ENCODE measurements at places on chromosomes 3 and 15. TPM values are rescaled to one million over a fixed set of nuclear protein-coding genes. Genes with fewer than 3 reads are reported as not detected.

The CD80 gene
- not detected for total RNA-seq

The CHDH gene
- total RNA-seq = 8.2 TPM

DNA sequence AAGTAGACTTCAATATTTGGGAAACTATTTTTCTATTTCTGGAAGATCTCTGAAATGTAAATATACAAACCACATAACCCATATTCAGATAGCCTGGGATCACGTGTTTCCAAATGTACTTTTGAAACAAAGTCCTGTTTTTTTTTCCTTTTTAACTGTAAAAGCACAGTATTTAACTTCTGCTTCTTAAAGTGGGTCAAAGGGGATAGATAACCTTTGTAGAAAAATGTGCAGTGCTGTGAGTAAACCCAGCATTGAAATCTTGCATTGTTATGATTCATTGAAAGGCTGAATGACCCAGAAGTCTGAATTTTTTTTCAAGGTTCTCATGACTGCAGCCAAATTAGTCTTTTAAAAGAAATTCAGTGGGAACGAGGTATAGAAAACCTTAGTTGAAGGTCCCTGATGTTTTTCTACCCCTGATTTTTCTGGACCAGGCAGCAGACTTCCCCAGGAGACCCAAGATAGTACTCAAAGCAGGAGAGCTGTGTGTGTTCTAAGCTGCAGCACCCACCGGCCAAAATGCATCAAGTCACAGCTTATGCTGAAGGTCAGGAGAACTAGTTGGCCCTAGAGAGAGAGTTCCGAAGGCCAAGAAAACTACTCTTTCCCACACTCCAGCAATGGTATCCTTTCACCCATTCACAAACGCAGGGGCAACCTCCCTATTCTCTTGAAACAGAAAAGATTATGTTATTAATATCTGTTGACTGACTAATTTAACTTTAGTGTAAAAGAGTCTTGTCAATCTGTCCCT lies 43.6 kb upstream of the APH1B start:
- no peak overlapping the region for H3K4me3 ChIP-seq
- no peaks in the 10 kb centered on the region for H3K4me1 ChIP-seq
- no peak overlapping the region for H3K27ac ChIP-seq
- no peaks in the 10 kb centered on the region for H3K27me3 ChIP-seq
- no peak for DNase-seq

The SLITRK3 gene
- total RNA-seq = 0.48 TPM

GRCh38 chr15:62848632-62849050 lies 193.9 kb upstream of the TPM1 start:
- H3K27ac ChIP-seq = peak overlapping the region; percentile 95
- H3K27me3 ChIP-seq = no peaks in the 10 kb centered on the region
- peaks cover 29% of the 10 kb centered on the region for H3K4me1 ChIP-seq
- DNase-seq = no peak
- no peaks in the 10 kb centered on the region for H3K36me3 ChIP-seq

- no peaks in the 10 kb centered on the region for H3K36me3 ChIP-seq
- no peaks in the 10 kb centered on the region for H3K27me3 ChIP-seq
- 0 out of 2 replicates have a peak overlapping the region, but pooled peaks have one; percentile 33 for H3K4me3 ChIP-seq
- H3K4me1 ChIP-seq = peaks cover 51% of the 10 kb centered on the region
- peak overlapping the region; percentile 83 for H3K27ac ChIP-seq
- peak; percentile 54 for DNase-seq
Observed at GRCh38 chr3:193813501-193813830, 220.5 kb downstream of the OPA1 start.

All from H9 (cell line).